M059J (cell line): ENCODE measurements at places on chromosomes 2 and 18. TPM values are rescaled to one million over a fixed set of nuclear protein-coding genes. Genes with fewer than 3 reads are reported as not detected.

DNA sequence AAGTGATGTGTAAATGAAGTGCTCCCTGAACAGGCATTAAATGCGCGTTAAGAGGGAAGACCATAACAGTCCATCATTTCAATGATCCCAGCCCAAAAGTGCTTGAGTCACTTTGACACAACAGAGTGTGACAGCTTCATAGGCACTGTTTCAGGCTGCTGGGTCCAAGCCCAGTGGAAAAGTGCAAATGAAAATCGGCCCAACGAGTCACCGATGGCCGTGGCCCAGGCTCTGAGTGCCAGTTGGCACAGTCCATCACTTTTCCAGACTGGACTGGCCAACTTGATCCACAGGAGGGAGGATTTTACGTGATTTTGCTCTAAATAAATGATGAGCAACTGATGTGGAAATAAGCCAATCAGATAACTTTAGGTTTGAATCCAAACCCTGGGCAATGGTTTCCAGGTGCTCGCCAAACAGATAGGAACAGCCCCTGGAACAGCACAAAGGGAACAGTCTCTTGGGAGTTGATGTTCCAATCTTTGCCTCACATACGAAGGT is 114.0 kb downstream of the SP3 start:
- peak; percentile 50 for DNase-seq

DNA sequence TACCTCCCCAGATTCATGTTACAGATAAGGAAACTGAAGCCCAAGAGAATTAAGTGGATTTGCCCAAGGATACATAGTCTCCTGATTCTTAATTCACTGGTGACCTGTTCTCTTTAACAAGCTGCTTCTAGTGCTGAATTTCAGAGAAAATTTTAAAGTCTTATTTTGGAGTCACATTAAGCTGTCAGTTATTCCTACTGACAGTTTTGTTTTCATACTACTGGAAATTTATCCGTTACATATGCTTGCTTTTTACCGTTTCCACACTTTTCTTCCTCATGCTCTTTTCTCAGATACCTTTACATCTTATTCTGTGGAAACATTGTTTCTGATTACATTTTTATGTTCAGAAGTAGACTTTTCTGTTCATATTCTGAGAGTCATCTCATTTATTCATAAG is 1.3 kb downstream of the MOB4 start:
- no peak for DNase-seq

DNA sequence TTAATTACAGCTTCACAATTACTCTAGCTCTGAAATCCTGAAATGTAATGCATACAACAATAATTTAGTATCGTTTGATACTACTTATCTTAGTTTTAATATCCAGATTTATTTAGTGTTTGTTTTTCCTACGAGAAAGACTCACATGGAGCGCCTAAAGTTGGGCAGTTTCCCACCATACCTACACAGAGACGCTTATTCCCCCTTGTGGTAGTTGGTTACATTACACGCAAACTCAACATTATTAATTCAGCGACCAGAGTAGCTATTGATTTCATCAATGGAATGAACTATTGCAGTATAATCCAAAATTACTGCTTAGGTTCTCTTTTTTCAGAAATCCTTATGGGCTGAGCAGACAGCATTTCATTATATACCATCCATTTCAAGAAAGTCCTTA is 164.0 kb upstream of the REG3G start:
- peak; percentile 15 for DNase-seq

DNA sequence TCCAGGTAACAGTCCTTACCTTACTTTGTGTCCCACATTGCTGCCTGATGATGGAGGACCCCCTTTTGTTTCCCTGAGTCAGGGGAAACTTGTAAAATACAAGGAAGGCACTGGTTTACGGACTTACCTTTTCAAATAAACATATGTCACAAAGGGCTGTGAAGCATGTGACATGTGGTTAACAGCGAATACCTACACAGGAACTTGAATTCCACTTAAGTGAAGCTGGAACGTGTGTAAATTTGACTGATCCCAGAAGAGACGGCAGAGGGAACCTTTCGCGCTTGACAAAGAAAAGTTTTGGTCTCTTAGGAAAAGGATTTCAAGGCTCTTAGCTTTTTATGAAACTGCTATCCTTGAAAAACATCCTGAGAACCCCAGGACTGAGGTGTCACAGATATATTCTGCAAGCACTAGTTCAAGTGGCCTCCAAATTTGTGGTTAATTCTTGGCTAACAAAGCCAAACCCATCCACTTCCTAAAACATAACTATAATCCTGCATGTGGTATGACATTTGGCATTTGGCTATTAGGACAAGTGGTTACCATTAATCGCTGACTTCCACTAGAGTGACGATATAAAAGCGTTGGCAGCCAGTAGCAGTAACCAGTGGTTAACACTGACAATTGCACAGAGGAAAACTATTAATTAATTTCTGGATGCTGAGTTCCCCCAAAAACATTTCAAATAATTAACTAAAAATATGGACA is 55.6 kb downstream of the ITGB6 start:
- no peak for DNase-seq

DNA sequence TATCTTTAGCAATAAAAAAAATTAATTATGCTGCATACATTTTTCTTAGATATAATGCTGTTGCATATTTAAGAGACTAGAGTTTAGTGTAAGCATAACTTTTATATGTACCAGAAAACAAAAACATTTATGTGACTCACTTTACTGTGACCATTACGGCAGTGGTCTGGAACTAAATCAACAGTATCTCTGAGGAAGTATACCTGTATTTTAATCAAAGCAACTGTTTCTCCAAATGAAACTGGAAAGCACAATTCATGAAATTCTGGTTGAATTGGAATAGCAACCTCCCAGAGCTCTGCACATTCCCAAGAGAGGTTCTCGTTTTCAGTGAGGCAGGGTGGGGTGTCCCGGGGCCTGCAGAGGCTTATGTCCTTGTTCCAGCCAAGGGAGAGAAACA is 112.2 kb upstream of the TACR1 start:
- peak; percentile 22 for DNase-seq

DNA sequence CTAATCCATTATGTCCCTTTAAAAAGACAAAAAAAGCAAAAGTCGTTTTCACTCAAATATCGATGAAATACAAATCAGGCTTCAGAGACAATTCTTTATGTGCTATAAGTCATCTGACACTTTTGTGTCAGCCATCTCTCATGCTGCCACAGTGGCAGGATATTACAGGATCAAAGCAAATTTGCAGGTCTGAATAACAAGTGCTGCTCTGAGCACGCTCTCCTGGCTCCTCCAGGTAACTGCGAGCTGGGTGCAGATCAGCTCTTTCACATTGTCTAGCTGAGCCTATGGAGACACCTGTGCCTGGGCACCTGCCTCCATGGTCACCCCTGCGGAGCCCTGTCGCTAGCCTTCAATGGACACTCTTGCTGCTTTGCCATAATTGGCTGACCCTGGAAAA is 250.2 kb upstream of the RAB12 start:
- DNase-seq, result no peak

DNA sequence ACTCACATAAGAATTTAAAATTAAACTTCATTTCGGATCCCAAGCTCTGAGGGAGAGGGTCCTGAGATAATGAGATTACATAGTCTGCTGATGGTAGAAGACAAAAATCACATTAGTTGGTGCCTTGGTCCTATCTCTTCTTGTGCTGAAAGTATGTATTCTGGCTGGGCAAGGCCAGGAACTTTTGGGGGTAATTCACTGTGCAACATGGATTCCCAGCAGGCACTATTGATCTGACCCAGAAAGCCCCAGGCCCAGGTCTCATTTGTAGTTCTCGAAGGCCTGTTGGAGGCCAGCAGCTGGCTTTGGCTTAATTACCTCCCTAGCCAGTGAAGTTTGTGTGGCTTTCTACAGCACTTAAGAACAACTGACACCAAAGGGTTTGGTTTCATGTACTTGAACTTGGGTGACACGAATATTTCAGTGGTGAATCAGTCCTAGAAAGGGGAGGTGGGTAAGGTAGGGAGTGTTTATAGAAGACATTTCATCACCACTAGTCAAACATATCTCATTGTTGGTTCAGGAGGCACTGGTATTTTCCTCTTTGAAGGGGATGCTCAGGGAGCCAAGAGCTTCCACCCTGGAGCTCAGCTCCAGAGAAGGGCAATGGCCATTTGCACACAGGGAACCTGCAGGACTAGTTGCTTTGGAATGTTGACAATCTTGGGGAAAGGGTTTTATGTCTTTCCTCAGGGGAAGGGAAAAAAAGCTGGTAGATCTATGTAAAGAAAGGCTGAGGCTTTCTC is 217.8 kb downstream of the OSR1 start:
- peak; percentile 98 for DNase-seq

DNA sequence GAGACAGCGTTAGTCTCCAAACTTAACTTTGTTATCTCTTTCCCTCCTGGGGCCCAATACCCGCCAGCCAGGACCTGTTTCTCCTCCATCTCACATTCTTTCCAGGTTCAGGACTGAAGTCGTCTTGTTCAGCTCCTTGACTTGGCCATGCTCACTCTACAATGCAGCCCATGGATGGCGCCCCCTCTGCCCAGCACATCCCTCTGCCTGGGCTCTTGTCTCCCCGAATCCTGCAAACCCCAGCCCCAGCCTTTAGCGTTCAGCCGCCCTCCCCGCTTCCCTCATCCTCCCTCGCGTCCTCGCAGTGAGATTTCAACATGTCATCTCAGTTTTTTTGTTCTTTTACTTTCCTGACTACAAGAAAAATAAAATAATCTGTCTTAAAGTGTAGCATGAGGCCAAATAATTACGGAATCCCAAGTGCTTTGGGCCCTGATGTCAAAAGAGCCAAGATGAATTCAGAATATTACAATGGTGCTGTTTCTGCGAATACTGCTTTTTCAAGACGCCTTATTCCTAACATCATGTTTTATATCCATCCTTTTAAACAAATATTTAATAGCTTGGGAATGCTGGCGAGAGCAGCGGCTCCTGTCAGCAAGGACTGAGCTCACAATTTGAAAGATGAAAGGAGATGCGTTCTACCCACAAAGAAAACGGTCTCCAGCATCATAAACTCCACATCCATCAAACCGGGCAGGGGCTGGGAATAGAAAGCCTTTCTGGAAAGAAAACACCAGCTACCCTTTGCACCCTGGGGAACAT is 1.0 kb downstream of the FAM178B start:
- no peak for DNase-seq

DNA sequence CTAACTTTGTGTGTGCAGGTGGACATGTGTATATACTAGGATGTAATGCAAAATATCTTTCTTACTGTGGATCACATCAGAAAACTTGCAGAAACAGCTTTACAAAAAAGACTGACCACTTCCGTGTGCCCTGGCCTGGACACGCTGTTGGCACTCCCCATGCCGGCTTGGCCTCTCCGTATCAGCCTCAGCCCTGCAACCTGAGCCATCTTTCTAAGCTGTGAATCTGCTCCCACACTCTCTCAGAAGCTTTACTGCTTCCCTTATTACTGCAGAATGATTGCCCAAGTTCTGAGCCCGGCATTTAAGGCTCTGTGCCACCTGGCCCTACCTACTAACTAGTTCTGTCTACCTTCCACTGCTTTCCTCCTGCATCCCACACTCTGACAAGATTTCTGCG is 37.8 kb downstream of the MYO7B start:
- no peak for DNase-seq

DNA sequence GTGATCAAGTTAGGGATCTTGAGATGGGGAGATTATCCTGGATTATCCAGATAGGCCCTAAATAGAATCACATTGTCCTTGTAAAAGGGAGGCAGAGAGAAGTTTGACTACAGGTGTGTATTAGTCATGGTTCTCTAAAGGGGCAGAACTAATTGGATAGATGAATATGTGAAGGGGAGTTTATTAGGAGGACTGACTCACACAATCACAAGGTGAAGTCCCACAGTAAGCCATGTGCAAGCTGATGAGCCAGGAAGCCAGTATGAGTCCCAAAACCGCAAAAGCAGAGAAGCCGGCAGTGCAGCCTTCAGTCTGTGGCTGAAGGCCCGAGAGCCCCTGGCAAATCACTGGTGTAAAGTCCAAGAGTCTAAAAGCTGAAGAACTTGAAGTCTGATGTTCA is 275.8 kb downstream of the KCNS3 start:
- DNase-seq, result peak; percentile 97

DNA sequence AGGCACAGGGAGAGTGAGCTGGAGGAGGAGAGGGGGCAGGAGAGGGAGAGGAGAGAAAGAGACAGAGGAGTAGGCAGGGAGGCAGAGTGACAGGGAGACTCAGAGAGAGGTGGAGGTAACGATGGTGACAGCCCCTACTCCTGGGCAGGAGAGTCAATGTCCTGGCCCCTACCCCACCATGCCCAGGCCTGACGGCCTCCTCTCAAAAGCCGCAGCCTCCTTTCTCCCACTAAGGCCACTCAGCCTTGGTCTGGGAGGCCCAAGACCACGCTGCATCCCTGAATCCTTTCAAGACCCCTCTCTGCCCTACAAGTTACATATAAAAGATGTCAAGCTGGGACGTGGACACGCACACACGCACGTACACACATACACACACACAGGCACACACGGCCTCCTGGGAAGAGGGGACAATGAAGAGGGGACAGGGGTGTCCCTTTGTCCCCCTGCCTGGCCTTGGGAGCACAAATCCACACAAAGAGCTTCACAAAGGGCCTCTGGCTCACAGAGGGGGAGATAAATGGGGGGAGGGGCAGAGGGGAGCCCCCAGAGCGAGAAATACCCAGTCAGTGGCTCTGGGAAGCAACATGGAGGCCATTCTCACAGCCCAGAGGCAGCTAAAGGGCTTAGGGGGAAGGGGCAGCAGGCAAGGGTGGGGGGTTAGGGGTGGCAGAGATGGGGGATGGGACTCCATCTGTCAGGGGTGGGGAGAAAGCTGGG is 19.5 kb upstream of the TNS1 start:
- no peak for DNase-seq

GRCh38 chr18:22337833-22338232 is 79.9 kb downstream of the CTAGE1 start:
- peak; percentile 13 for DNase-seq

- no peak for DNase-seq
Observed at GRCh38 chr2:36553683-36554082, 44.3 kb downstream of the FEZ2 start.

GRCh38 chr2:51782921-51783765 is 751.2 kb upstream of the NRXN1 start:
- DNase-seq, result no peak

DNA sequence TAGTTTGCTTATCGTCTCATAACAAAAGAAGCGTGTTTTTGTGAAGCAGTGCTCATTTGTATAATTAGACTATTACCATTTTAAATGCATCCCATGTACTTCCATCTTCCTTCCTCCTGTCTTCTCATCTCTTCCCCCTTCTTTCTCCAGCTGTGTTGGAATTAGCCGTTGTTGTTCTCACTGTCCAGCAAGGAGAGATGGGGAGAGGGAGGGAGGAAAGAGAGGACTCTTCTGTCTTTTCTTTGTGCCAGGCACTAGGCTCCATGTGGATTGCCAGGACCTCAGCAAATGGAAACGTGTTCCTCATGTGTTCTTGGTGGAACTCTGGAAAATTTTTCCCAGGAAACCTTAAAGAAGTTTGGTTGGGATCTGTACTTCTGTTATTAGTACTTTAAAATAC is 131.7 kb downstream of the PHLPP1 start:
- no peak for DNase-seq

DNA sequence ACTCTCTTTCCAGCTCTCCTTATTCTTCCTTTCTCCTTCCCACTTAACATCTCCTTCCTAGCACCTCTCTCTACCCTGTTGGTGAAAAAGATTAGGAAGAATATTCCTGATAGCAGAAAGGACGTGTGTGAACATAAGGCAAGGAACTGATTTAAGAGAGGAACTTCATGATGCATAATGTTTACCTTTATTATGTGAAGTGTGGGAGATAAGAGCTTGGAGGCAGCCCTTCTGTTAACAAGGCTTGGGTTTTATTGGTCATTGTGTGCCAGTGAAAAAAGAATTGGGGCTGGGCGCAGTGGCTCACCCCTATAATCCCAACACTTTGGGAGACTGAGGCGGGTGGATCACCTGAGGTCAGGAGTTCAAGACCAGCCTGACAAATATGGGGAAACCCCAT is 34.4 kb downstream of the KCNJ13 start:
- DNase-seq, result no peak

The ADGRF3 gene
- 0.10 and 0.12 TPM in 2 replicates for total RNA-seq

The RETREG2 gene
- total RNA-seq, result 54.9 and 66.6 TPM in 2 replicates

The MAPK4 gene
- total RNA-seq, result not detected in 2 replicates

The CERKL gene
- total RNA-seq, result 0.81 and 2.2 TPM in 2 replicates
